Karpas-422 (cell line): ENCODE measurements at places on chromosomes 5 and 9.
A peak's percentile ranks its signal among the peaks of the same experiment; 100 is the strongest.

- DNase-seq: no peak
These were observed 37.9 kb downstream of the TENT4A start for GRCh38 chr5:6750951-6751685.

DNA sequence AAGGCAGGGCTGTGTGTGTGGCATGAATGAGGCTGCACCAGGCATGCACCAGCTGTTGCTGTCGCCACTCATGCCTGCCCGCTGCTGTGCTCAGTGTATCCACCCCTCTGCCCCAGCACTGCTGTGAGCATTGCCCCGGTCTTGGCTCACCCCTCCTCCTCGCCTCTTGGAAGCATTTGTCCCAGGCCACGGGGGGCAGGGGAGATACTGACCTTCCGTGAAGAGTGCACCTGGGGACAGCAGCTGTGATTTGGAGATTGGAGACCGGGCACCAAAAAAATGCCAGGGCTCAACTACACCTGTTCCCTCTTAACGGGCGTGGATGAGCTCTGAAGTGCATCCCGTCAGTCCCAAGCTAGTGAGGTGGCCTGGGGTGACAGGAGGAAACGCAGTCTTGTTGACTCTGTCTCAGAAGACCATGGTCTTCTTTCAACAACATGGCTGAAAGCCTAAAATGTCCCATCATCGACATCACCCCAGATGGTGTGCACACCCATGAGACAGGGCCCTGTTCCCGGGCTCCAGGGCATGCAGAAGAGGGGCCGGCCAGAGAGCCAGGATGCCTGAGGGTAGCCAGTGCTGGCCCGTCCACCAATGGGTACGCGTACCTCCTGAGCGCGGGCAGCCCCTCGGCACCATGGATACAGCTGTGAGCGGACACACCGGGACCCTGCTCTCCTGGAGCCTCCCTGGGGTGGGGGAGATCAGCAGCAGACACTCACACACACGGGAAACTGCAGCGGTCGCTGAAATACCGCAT, 115.8 kb downstream of the COL5A1 start:
- peak; percentile 23 for DNase-seq

DNA sequence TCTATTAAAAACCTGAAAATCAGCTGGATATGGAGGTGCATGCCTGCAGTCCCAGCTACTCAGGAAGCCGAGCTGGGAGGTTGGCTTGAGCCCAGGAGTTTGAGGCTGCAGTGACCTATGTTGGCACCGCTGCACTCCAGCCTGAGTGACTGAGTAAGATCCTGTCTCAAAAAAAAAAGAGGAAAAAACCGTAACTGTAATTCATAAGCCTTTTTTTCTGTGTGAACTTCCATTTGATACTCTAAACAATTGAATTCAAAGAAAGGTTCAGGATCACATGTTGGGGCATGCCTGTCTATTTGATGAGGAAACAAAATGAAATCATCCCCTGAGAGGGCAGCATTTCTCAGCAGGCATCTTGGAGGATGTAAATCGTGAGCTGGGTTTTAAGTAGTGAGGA, 38.8 kb downstream of the ITGA2 start:
- no peak for DNase-seq

DNA sequence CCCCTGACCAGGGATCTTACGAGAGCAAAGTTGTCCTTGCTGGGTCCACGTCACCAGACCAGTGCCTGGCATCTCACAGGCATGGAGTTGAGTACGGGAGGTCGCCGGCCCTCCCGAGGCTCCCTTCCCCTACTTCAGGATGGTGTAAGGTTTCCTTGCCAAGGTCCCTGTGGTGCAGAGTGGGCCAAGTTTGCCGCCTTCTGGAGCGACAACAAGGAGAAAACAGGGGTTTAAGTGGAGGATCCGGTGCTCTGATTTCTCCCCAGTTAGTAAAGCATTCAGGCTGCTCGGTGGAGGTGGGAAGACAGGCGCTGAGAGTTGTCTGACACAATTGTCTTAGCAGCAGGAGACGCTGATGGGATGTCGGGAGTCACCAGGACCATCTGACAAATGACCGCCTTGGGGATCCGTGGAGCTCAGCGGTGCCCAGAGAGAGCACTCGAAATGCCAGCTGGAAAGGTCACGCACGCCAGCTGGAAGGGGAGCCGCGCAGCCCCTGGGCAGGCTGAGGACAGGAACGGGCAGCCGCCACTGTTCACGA, 37.3 kb downstream of the ADAMTS2 start:
- no peak for DNase-seq

- peak; percentile 70 for DNase-seq
These were observed 729 bp upstream of the TMEM38B start for GRCh38 chr9:105693435-105694189.

DNA sequence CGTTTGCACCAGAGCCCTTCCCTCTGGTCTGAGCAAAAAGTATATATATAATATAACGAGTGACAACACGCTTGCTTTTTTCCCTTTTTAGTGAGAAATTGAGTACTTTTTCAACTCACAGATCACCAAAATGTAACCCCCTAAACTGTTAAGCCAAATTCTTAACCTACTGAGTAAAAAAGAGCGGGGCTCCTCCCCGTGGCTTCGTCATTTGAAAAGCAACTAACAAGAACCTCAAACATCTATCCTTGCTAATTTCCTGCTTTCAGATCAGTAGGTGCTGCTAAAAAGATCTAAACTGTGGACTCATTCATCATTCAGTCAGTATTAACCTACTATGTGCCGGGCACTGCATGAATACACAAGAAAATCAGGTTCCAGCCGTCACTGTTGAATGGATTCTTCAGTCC, 1.0 kb upstream of the PTBP3 start:
- DNase-seq: peak; percentile 69

GRCh38 chr5:59065554-59065953, 482.7 kb downstream of the RAB3C start:
- no peak for DNase-seq

- peak; percentile 71 for DNase-seq
These were observed 186.7 kb downstream of the PDZD2 start for GRCh38 chr5:31825518-31826068.

DNA sequence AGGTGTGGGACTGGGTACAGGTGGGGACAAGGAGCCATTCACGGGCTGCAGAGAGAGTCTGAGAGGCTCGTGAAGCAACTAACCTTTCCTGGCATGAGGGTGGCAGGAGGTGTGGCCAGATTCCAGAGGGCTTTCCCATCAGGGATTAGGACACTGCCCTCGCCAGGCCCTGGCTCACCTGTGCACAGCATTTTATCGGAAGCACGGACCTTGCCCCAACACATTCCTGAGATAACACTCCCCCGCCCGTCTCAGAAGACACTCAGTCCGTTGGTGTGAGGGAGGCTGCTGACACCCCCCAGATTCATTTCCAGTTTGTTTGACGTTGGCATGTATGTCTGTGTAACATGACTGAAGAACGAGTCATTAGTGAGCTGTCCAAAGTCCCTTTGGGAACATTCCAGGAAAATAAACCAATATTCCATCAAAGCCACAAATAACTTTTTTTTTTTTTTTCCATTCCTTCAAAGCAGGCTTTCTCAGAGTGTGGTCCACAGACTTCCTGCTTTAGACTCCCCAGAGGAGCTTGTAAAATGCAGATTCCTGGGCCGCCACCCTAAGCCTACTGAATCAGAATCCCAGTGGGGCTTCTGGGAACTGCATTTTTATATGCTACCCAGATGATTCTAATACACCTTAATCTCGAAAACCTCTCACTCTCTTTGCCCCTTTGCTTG, 23.4 kb downstream of the WWC1 start:
- no peak for DNase-seq

DNA sequence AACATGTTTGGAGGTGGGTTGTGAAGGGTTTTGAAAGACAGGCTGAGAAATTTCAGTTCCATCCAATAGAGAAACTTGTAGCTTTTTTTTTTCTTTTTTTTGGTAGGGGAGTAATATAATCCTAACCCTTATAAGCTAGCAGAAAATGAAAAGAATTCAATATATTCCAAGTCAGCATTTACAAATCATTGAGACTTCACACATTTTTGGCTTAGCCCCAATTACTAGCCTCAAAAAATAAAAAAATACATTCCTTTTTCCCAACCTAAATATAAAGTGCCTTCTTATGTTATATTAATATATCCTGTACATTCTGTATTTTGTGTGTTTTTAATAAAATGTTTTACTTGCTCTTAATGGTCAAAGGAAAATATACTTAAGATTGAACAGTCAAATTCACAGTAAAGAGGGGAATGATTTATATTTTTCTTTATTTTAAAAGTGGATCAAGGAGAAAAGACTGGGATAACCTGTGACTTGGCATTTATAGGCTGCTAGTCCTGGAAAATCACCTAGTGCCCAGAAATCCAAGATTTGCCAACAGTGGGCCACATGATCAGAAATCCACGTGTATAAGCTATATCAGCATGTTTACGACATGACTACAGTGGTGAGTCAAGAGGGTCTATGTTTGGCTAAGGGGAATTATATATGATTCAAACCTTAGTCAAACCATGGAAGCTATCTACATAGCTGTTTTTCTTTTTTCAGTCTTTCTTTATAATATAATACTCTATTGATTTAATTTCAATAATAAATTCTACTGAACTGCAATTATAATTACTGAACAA, 14.5 kb downstream of the HACD4 start:
- DNase-seq: no peak
